ENCODE measurements at places on chromosomes 2 and 18.

DNA sequence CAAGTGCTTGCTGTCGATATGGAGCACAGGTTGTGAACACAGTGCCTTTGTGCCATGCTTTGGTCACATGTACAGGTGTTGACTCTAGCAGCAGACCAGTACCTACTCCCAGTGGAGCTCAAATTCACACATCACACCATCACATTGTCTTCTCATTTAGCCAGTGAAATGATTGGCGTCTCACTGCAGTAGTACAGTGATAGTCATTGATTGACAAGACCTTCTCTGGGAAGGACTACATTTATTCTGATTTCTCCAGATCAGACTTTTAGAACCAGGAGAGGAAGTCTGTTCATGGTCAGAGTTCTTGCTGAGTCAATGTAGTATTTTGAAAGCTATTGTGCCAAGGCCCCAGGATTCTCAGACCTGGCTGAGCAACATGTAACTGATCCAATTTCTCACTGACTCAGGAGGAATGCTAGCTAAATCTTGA, 75.2 kb downstream of the FMNL2 start:
- DNase-seq = no peak

DNA sequence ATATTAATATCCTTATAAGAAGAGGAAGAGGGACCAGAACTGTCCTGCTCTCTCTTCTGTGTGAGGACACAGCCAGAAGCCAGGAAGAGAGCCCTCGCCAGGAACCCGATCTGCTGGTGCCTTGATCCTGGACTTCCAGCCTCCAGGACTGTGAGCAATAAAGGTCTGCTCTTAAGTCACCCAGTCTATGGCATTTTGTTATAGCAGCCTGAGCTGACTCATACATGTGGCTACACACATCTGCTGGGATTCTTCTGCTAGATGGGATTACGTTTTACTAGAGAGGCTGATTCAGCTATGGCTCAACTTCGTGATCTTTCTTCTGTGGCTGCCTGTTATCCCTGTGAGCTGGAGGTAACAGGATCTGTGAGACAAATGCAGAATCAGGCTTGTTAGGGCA, 29.6 kb downstream of the ARL4C start:
- no peak for DNase-seq

GRCh38 chr2:74653589-74653984, 460 bp upstream of the SEMA4F start:
- DNase-seq = no peak

- no peak for DNase-seq
These were observed 155.3 kb downstream of the BABAM2 start for GRCh38 chr2:28045676-28046351.

DNA sequence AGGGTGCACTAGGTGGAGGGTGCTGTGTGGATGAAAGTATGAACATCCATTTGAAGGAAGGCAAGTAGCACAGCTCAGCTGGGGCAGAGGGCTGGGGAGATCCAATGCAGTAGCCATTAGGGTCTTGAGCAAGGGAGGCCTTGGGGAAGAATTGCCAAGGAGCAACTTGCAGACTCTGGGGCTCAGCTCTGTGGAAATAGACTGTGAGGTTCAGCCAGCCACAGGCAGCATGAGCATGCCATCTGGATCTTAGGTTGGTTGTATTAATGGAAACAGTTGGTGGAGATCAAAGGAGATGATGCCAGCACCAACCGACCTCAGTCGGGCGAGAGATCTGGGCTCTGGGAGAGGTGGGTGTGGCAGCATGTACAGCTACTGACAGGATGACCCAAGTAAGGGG, 5.6 kb downstream of the ZAP70 start:
- DNase-seq = no peak

- no peak for DNase-seq
These were observed 6.5 kb downstream of the CTLA4 start for GRCh38 chr2:203873921-203874631.

DNA sequence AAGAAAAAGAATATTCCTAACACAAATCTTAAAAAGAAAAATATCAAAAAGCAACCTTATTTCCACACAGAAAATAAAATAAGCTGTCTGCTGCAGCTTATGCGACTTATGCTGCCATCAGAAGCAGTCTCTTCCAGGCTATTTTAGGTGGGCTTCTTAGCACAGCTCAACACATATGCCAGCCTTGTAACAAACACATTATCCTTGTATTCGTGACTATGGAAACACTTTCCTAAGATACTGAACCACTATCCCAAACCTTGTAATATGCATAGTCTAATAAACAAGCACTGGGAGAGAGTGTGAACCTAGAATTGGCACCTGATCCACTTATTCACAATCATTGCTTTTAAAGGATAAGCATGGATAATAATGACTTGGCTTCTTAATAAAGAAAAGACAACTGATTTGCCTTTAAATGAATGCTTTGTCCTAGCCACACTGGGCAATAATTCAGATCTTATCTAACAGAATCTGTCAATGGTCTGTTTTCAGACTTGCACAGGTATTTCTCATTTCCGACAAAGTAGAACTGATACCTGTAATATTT, 40.0 kb upstream of the RNU4ATAC start:
- DNase-seq = no peak

GRCh38 chr2:104049438-104049837, 804.5 kb upstream of the POU3F3 start:
- no peak for DNase-seq

- no peak for DNase-seq
These were observed 18.3 kb downstream of the MLPH start for GRCh38 chr2:237505188-237505939.

- no peak for DNase-seq
These were observed 276.2 kb upstream of the HNRNPA3 start for GRCh38 chr2:176936410-176936809.

- no peak for DNase-seq
These were observed 49.6 kb downstream of the ATP9B start for GRCh38 chr18:79118797-79119196.

- DNase-seq = no peak
These were observed 229.1 kb upstream of the SLC14A2 start for GRCh38 chr18:45386041-45386655.

DNA sequence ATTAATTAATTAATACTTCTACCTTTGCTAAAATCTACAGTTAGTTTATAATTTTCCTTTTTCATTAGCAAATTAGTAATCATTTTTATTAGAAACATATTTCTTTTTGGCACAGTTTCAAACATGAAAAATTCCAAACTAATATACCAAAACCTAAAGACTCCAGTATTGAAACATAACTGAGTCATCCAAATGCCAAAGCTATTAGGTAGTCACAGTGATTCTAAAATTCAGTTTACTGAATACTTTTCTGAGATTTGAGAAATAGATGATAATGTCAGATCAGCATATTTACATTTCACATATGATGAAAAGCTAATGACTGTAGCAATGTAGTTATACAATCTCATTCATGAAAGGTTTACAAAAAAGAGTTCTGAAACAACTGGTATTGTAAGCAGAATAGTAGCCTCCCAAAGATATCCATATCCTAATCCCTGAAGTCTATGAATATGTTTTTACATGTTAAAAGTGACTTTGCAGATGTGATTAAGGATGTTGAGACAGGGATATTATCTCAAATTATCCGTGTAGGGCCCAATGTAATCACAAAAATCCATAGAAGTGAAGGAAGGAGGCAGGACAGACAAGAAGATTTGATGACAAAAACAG, 680.2 kb upstream of the CHAC2 start:
- no peak for DNase-seq

DNA sequence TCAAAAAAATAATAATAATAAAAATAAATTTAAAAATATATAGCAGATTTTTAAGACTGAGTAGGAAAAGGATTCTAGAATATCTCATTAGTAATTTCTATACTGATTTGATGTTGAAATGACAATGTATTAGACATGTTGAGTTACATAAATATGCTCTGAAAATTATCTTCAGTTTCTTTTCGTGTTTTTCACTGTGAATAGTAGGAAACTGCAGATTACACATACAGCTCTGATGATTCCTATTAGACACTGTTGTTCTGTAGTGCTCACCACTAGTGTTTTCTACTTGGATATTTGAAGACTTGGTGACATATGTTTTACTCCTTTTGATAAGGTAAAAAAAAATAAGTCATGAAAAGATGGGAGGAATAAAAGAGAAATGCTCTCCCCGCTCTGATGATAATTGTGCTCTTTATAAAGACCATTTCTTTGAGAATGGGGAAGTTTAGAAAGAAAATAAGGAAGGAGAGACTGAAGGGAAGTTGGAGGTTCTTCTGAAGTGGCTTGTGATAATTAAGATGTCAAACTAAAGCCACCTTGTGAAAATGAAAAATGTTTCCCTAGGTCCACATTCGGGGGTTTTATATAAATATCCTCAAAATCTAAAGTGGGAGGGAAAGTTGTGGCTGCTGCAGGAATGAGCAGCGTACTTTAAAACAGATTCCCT, 52.9 kb downstream of the SLC9A2 start:
- DNase-seq = no peak

DNA sequence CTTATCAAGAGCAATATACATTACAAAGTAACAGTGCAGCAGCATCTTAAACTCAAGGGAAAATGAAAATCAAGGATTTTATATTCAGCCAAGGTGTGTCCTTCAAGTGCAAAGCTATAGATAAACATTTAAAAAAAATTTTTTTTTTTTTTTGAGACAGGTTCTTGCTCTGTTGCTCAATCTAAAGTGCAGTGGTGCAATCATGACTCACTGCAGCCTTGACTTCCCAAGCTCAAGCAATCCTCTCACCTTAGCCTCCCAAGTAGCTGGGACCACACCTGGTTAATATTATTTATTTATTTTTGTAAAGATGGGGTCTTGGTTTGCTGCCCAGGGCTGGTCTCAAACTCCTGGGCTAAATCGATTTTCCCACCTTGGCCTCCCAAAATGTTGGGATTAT, 9.0 kb downstream of the CDKL4 start:
- no peak for DNase-seq

DNA sequence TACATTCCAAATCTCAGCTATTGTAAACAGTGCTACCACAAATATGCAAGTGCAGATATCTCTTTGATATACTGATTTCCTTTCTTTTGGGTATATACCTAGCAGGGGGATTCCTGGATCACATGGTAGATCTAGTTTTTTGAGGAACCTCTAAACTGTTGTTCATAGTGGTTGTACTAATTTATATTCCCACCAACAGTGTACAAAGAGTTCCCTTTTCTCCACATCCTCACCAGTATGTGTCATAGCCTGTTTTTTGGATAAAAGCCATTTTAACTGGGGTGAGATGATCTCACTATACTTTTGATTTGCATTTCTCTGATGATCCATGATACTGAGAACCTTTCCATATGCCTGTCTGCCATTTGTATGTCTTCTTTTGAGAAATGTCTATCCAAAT, 6.3 kb upstream of the CCNT2 start:
- no peak for DNase-seq

DNA sequence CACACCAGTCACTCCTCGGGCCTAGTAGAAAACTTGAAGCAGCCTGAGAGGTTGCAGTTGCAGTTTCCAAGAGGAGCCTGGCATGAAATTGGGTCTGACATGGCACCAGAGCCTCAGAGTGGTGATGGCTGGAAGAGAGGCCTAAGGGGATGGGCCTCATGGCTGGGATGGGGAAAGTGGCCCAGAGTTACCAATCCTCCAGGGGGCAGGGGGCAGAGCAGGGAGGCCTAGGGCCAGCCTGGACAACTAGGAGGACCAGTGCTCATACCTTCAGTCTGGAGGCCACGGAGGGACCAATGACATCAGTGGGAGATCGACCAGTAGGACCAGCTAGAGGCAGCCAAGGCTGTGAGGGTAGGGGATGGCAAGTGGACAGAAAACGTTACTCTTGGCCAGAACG, 15.1 kb upstream of the ADCY3 start:
- no peak for DNase-seq

GRCh38 chr2:238520359-238520886, 93.7 kb downstream of the ASB1 start:
- DNase-seq = no peak

DNA sequence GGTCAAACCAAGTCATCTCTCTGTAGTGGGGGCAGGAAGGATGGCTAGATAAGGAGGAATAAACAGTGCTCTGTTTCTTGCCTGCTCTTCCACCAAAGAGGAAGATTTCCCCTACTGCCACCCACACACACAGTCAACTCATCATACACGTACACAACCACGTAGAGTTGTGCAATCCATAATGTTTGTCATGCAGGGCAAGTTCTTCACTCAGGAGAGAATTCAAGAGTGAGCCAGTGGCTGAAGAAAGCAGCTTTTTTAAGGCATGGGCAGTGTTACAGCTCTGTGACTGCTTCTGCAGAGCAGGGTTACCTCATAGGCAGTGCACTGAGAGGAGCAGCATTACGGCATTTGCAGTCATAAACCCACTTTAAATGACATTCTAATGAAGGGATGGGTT, 283.0 kb downstream of the RND3 start:
- no peak for DNase-seq

DNA sequence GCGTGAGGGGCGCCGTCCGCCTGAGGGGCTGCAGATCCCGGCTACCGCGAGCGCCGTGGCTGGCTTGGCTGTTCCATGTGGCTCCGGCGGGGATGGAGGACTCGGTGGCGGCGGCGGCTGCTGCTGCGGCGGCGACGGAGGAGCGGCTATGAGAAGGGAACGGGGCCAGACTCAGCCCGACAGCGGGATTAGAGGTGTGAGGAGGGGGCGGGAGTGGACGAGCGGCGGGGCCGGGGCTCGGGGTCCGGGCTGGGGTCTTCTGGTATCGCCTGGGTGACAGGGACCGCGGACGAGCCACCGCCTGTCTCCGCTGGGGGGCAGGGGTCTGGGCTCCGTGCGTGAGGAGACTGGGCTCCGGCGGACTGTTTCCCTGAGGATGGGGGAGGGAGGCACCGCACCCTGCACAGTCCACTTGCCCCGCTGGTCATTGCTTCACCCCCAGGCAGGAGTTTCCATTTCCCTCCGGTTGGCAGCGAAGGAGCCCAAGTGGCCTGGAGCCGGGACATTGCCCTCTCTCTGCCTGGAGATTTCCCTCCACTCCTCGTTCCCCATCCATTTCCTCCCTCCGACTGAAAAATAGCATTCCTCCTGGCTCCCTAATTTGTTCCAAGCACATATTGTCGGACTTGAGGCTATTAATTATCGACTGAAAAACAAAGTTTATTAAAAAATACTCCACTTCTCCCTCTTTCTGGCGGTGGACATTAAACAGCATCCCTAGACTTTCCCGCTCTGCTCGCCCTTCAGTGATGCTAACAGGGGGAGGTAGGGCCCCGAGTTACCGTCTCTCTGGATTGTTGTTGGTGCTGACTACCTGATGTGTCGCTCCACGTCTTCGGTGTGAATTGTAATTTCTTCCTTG, 577 bp downstream of the EHBP1 start:
- no peak for DNase-seq

Data from central memory CD8-positive, alpha-beta T cell (primary cell).